AG08395 (cell line): ENCODE measurements at places on chromosomes 2 and 18.

DNA sequence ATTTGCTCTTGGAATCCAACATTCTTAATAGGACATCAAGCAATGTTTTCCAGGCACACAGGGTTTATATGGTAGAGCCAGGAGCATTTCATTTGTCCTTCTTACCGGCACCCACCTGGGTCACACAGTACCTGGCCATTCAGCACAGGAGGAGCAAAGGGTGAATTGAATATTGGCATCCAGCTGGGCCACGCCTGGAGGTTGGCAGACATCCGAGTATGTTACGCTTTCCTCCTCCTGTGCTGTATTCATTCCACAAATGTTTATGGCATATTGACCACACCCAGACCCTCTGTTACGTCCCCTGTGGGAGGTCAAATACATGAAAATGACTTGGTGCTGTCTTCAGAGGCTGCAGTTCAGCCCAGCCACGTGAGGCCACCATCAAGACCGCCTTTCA lies 206.2 kb downstream of the RTP5 start:
- no peak for DNase-seq

GRCh38 chr2:28546242-28546641 lies 50.4 kb downstream of the PLB1 start:
- peak; percentile 10 for DNase-seq

- DNase-seq = peak; percentile 8
These were observed 119.7 kb downstream of the TACR1 start for GRCh38 chr2:75079575-75079974.

- DNase-seq = no peak
These were observed 226.9 kb upstream of the NXPH2 start for GRCh38 chr2:139007130-139007529.

DNA sequence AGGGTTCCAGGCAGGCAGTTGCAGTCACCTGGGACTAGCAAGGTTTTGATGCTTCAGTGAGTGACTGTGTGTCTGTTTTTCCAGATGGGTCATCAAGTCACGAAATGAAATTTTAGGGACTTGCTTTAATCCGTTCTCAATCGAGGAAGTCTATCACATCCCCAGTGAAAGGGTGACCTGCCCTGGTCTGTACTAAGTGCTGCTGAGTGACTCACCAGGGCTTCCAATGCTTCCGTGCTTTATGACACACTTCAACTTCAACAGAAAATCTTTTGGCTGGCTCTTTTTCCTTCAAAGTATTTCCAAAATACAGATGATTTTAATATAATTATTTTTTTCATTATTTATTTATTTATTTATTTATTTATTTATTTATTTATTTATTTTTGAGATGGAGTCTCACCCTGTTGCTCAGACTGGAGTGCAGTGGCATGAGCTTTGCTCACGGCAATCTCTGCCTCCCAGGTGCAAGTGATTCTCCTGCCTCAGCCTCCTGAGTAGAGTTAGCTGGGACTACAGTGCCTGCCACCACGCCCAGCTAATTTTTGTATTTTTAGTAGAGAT lies 18.4 kb downstream of the TFCP2L1 start:
- DNase-seq = peak; percentile 27

- peak; percentile 76 for DNase-seq
These were observed 1232.3 kb upstream of the ZEB2 start for GRCh38 chr2:145752091-145752806.

GRCh38 chr18:35158728-35159450 lies 81.9 kb upstream of the ZNF397 start:
- DNase-seq = no peak

GRCh38 chr18:9135912-9136314 lies 668 bp upstream of the ANKRD12 start:
- DNase-seq = no peak

GRCh38 chr2:130327703-130328527 lies 14.8 kb upstream of the IMP4 start:
- peak; percentile 17 for DNase-seq

DNA sequence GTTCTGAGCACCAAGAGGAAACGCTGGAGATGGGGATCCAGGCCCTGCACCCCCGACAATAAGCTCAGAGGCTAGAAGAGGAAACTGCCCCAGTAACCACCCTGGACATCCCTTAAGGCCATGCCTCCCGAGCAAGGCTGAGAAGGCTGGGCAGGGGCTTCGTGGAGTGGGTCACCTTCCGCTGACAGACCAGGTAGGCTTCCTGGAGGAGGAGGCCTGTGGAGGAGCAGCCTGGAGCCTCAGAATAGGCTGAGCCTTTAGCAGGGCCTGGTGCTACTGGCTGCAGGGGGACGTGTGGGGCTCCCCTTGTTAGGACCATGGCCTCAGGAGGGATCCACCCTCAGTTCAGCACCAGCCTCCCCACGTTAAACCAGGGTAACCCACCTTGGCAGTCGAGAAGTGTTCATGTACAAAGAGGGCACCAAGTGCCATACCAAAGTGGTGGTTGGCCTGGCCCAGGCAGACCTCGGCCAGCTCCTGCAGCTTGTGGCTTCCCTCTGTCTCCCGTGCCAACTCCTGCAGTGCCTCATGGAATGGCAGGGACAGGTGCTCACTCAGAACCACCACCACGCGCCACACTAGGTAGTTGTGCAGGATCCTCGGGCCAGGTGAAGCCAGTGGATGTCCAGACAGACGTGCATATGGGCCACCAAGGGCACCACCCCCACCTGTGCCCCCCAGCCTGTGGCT lies 28.5 kb upstream of the ALPP start:
- DNase-seq = no peak

DNA sequence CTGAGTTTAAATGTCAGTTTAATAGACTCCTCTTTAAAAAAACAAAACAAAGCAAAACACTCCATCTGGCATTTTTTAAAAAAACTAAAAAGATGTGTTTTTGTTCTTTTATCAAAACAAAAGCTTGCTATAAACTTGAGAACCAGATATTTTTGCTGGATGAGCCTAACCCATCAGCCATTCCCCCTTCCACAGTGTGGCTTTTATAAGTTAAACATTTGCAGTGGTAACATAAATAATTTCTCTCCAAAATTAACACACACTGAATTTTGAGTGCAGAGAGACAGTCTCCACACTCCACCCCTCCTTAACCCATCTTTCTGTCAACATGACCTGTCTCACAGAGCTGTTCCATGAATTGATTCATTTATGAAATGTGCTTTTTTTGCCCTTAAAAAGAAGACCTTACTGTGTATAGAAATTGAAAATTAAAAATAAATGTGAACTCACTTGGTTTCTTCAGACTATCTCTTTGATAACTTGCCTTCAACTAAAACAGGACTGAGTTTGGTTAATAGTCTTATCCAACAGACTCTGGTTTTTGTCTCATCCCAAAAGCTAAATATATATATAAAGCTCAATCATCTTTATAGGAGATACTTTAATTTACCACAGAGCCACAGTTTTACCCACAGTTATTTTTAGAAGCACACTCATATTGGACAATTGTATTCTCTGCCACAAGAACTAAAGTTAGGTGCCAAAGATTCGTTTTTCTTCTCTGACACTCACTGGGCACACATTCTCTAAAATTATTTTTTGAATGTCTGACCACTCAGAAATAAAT lies 64.8 kb upstream of the STK39 start:
- DNase-seq = no peak

GRCh38 chr2:11752906-11753305 lies 6.5 kb downstream of the LPIN1 start:
- peak; percentile 19 for DNase-seq

DNA sequence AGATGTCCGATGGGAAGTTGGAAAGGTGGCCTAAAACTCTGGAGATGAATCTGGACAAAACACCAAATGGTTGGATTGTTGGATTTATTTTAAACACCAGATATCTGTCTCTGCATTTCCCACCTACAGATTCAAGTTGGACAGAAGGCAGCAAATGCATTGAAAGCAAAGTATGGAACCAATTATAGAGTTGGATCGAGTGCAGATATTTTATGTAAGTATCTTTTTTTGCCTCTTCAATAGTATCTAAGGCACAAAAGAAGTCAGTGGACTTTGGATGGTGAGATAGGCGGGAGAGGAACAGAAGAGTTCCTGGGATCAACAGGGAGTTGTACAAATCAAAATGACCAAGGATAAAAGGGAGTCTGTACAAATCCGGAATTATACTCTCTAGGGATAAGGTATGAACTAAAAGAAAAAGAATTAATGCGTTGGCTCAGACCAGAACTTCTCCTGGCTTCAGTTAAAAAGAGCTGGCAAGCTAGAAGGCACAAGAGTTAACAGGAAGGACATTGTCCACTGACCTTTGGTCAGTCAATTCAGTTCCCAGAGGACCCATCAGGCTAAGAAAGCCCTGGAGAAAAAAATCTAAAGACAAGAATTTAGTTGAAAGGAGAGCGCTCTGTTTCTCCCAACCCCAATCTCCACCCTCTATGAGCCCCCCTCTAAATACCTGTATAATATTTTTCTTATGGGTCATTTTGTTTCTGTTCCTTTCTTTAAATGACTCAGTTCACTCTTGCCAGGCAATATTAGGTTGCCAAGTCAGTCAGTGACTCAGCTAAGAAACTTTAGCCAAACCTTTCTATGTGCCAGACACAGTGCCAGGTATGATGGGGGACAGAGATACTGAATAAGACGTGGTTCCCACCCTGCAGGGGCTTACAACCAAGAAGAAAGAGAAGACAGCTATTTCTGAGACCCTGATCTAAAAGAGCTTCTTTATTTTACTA lies 29.1 kb downstream of the CPO start:
- DNase-seq = no peak

DNA sequence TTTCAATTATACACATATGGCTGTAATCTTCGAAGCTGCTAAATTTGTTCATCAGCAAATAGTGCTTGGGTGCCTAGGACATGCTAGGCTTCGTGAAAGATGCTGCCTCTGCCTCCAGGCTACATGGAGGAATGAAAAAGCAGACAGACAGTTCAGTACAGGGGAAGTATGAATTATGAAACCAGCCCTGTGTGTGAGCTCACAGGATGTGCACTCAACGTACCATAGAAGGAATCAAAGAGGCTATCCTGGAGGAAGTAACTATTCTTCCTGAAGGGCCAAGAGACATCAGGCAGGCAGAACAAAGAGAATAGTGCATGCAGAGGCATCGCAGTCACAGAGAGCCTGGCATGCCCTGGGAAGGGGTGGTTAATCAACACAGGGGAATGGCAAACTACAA lies 61.4 kb downstream of the DYM start:
- peak; percentile 21 for DNase-seq
